ENCODE measurements at places on chromosomes 5 and 9. TPM values are rescaled to one million over a fixed set of nuclear protein-coding genes. Genes with fewer than 3 reads are reported as not detected.

Gene S1PR3
- total RNA-seq, result 14.3 TPM

Gene RASEF
- 17.4 TPM for total RNA-seq

Gene FGD3
- total RNA-seq, result 6.5 TPM

Gene SLC6A19
- not detected for total RNA-seq

Gene PHF24
- not detected for total RNA-seq

Gene PTPN3
- total RNA-seq, result 15.3 TPM

Gene ANKRD18B
- 19.8 TPM for total RNA-seq

Gene ACTBL2
- total RNA-seq, result not detected

Gene GFRA3
- not detected for total RNA-seq

Gene ASPN
- 0.34 TPM for total RNA-seq

Gene PTGS1
- 36.1 TPM for total RNA-seq

Gene GRIN1
- not detected for total RNA-seq

Gene PLAA
- total RNA-seq, result 25.8 TPM

DNA sequence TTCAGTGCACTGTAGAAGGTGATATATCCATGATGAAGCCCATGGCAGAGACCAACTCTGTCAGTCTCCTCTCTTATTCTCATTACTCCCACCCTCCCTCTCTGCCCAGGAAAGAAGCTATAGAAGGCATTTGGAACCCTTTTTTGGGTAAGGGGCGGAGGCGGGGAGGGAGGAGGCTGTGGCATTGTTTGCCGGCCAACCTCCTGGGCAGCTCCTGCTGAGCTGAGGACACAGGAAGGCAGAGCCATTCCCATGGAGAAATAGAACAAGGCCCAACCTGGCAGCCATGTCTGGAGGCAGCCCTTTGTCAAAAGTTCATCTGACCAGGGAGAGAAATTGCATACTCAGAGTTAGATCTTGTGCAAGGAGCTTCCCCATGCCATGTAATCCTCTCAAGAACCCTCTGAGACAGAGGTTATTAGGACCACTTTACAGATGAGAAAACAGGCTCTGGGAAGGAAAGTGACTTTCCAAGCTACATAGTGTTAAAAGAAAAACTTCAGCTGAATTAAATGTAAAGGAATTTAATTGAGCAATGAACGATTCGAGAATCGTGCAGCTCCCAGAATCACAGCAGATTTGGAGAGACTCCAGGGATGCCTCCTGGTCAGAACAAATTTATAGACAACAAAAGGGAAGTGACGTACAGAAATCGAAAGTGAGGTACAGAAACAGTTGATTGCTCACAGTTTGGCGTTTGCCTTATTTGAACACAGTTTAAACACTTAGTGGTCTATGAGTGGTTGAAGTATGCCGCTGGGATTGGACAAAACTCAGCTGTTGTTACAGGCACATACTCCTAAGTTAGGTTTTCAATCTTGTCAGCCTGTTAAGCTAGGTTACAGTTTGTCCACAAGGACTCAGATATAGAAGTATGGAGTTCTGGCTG lies 158.6 kb downstream of the MELK start:
- DNase-seq, result no peak

GRCh38 chr9:98780059-98780749 lies 16.2 kb downstream of the ANKS6 start:
- no peak for DNase-seq

GRCh38 chr9:22457448-22457847 lies 10.8 kb downstream of the DMRTA1 start:
- no peak for DNase-seq

DNA sequence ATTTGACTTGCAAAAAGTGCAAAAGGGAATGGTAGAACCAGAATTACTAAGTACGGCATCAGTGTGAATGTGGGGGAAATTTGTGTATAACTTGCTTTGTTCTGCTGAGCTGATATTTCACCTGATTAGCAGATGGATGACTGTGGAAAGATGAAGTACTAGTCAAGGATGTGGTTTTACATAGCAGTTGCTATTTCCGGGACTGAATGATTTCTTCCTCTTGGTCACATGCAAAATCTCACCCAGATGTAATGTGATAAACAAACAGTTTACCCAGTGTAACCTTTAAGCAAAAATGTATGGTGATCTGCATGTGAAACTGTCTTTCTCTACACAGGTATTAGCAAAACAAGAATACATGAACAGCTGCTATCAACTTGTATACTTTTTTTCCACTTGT lies 46.1 kb downstream of the DCP2 start:
- DNase-seq, result no peak

DNA sequence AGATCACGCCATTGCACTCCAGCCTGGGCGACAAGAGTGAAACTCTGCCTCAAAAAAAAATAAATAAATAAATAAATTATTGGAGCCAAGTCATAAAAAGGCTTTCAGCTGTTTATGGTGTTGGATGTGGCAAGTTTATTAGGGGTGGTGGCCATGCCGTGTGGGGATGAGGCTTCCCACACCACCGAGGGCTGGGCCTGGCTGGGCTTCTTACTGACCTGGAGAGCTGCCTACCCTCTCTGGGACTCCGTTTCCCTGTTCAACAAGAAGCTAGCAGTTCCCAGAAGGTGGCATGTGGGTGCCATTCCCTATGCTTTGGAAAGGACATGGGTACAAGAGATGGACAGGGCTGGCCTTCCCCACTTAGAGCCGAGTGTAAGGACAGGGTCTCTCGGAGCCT lies 22.6 kb downstream of the GPRIN1 start:
- DNase-seq, result no peak

DNA sequence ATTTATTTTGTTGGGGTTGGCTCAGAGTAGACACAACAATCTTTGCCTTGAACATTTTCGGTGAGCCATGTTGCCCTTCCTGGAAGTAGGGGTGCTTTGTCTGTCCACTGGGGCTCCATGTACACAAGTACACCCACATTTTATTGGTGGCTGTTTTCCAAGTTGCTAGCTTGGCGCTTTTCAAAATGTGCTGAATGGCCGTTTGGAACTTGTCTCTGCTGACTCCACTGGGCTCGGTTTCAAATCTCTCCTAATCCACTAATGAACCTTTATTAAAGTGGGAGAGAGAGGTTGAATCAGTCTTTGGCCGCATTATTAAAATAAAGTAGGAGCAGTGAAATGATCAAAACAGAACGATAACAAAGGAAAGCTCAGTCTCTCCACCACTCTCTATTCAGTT lies 64.6 kb upstream of the TAF11L2 start:
- no peak for DNase-seq

- DNase-seq, result no peak
Observed at GRCh38 chr5:166188501-166189325, 2102.7 kb upstream of the WWC1 start.

DNA sequence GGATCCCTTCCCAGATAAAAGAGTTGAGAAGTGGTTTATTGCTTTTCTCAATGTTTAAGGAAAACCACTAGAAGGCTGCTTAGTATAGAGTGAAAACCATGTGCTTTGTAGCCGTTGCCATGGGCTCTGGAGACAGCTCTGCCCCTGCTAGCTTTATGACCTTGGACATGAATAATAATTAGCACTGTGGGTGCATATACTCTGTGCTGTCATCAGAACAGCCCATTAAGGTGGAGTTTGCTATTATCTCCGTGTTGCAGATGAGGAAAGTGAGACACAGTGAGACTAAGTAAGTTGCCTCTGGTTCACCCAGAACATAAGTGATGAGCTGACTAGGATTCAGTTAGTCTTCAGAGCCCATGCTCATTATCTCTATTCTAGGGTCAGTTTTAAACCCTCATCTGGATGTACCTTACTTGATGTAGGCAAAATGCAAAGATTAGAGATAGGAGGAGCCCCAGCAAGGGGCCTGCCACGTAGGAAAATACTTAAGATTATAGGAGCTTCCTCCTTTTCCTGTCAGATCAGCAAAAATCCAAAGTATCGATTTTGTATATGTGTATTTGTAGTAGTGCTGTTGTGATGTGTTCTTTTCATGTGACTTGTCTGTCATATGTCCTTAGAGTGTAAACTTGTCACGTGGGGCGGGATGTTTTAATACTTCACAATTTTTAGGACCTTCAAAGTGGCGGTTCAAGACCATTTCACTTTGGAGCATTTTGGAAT lies 102.5 kb downstream of the TLE4 start:
- no peak for DNase-seq

- no peak for DNase-seq
Observed at GRCh38 chr5:6462671-6463070, 14.0 kb downstream of the UBE2QL1 start.

- DNase-seq, result no peak
Observed at GRCh38 chr9:12775679-12776512, 1.1 kb downstream of the LURAP1L start.

GRCh38 chr5:68274847-68275651 lies 59.5 kb downstream of the PIK3R1 start:
- DNase-seq, result no peak

DNA sequence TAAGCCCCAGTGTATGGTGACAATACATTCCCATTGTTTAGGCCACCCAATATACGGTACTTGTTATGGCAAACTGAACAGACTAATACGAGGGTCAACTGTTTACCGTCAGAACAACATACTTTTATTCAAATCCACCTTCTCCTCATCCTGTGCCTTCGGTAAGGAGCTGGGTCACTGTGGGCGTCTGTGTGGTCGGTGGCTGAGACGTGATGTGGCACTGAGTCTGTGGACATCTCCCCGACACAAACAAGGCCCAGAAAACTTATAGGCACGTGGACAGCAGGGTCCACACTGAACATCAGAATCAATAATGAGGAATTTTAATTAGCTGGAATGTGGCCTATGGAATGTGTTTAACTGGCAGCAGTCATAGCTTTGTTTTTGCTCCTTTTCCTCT lies 154.3 kb upstream of the IRX2 start:
- DNase-seq, result no peak

- no peak for DNase-seq
Observed at GRCh38 chr5:10099548-10099947, 150.1 kb downstream of the ATPSCKMT start.

DNA sequence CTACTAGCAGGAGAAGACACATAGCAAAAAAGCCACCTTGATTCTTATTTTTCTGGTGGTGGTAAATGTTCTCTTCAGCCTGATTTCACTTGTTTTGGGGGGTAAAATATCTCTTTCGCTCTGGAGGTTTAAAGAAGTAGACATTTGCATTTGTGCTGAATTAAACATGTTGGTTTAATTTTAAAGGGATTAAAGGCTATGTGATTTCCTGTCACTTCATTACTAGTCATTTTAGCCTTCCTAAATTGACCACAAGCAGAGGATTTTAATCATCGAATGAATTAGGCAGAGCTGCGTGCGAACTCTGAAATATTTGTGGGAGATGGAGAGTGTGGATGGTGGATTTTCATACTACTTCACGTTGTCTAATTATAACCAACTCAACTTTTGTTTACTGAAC lies 4.8 kb downstream of the RASGRF2 start:
- DNase-seq, result no peak

DNA sequence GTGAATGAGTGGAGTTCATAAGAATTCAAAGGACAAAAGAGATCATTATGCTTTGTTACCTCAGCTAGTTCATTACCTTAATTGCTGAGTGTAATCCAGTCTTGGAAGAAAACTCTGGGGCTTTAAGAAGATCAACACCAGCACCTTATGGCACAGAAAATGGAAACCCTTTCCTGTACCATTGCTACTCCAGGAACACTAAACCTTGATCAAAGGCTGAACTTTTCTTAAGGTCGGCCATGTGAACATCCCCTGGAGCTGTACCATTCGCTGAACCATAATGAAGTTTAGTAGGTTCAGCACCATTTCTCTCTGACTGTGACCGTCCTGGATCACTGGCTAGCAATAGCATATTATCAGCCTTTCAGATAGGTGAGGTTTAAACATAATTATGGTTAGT lies 97.4 kb downstream of the PBX3 start:
- no peak for DNase-seq

GRCh38 chr5:130065617-130066016 lies 161.4 kb downstream of the CHSY3 start:
- no peak for DNase-seq

DNA sequence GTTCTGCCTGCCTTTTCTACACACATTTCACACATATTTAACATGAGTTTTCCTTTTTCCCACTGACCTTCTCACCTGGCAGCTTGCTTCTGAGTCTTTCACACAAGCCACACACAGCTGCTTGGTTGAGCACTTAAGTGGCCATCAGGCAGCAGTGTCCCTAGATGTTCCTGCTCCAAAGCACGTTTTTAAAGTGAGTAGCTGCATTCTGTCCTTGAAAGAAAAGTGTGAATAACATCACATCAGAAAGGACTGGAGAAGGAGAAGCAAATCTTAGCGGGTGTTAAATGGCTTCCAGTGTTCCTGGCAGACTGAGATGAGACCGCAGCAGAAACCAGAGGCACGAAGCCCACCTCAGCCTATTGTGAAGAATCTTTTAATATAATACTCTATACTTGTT lies 209.2 kb upstream of the IRX4 start:
- DNase-seq, result no peak

DNA sequence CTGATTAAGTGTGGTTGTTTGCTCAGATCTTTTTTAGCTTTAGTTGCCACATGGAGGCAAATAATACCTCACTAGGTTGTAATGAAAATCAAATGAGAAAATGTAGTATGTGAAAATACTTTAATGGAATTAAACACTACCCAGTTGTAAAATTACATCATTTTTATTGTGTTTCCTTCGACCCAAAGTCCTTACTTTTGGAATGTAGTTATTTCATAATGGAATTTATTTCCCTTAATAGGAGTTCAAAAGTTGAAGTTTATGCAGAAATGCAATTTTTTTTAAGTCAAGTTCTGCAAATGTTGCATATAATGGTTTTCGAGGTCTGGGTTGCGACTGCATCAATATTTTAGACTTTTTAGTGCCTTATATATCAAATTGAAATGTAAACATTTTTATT lies 31.0 kb downstream of the TNPO1 start:
- DNase-seq, result no peak

DNA sequence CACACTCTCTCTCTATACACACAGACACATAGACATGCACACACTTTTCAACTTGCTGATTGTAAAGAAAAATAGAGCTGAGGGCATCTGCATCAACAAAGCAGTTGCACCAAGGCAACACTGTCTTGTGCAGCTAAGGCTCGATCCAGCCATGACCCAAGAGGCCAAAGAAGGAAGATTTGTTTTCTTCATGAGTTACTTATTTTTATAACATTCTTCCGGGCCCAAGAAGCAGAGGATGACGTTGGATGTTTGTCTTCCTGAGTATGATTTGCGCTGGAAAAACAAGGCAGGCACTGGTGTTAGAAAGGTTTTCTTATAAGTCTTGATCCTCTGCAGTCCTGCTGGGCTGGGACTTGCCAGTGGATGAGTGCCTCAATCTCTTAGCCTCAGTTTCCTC lies 344.1 kb downstream of the ADAMTS6 start:
- no peak for DNase-seq

DNA sequence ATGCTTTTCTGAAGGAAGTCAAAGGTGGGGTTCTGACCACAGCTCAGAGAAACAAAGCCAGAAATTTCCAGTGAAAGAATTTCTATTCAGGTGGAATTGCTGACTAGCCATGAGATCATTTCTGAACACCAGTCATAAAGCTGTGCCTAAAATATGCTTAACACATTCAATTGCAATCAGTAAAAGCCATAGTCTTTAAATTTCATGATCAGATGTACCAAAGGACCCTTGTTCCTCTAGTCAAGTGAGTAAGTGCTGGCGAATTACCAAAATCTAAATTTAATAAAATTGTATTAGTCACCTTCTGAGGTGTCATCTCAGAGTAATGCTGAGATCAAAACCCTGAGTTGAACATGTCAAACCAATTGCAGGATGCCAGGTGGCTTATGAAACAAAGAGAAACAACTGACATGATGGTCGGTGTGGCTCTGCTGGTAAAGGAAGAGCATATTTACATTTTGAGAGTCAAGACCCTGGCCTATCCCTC lies 334.2 kb upstream of the CCNH start:
- no peak for DNase-seq

Measured in esophagus squamous epithelium (tissue), 5 donors.